ENCODE measurements at places on chromosomes 11 and 22.
A peak's percentile ranks its signal among the peaks of the same experiment; 100 is the strongest.

DNA sequence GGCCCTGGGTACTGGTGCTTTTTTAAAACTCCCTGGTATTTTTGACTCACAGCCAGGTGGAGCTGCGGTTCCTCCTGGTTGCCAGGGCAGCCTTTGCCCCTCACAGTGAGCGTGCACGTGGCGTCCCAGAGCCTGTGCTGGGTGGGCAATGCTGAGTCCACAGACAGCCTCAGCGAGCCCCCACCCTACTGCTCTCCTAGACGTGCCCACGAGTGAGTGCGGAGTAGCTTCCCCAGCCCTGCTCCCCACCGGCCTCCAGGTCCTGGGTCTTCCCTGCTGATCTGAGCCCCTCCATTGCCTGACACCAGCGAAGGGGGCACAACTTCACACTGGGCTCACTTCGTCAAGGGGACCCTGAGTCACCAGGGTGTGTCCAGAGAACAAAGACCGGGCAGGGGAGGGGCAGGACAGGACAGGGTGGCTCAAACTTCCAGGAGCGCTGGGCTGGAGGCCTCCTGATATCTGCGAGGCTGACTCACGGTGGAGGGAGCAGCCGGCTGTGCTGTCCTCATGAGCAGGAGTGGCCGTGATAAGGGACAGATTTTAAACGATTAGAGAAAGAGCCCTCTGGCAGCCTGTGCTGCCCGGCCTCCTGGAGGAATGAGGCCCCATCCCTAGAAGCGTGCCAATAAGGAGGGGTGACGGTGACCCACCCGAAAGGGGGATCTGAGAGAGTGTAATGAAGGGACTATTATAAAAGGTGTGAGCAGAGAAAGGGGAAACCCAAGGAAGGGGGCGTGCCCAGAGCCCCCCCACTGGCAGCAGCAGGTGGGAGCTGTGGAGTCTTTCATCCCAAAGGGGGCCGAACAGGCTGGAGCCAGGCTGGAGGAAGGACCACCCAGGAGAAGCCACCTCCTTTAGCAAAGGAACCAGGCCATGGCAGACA lies 129.3 kb upstream of the FGF3 start:
- DNase-seq = no peak

GRCh38 chr22:30695351-30695851 lies 727 bp downstream of the OSBP2 start:
- no peak for DNase-seq

DNA sequence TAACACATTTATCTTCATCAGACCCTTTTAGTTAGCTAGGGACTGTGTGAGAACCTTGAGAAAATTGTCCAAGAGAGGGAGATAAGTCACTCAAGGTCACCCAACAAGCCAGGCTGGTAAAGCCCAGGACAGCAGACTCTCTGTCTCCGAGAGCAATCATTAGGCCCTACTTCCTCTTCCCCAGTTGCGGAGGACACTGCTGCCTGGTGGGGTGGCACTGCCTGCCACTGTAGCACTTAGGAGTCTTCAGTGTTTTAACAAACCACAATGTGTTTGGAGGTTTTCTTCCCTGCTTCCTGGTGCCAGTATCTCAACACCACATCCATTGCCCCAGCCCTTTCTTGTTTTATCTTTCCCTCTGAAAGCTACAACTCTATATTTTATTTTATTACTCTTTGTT lies 132.1 kb upstream of the LDLRAD3 start:
- DNase-seq = no peak

GRCh38 chr22:36135306-36135980 lies 25.1 kb downstream of the APOL3 start:
- DNase-seq = no peak

DNA sequence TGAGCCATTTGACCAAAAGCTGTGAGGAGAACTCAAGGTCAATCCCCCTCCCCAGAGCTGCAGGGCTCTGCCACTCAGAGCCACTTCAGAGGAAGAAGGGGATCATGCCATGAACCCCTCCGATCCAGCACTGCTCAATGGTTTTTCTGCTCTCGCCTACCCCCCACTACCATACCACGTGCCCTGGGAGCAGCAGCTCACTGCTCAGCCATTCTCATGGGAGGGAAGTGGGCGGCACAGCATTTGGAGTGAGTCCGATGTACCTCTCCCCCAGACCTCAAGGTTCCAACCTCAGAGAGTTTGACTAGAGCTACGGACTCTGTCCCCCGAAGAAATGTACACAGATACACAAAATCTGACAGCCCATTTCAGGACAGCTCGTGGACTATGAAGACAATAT lies 34.5 kb downstream of the AP1B1 start:
- DNase-seq = no peak

- DNase-seq = no peak
Observed at GRCh38 chr11:44371706-44372105, 61.8 kb upstream of the ALX4 start.

GRCh38 chr11:45243967-45244366 lies 42.2 kb downstream of the SYT13 start:
- DNase-seq = no peak

- DNase-seq = no peak
Observed at GRCh38 chr22:46969961-46970360, 207.5 kb downstream of the TBC1D22A start.

DNA sequence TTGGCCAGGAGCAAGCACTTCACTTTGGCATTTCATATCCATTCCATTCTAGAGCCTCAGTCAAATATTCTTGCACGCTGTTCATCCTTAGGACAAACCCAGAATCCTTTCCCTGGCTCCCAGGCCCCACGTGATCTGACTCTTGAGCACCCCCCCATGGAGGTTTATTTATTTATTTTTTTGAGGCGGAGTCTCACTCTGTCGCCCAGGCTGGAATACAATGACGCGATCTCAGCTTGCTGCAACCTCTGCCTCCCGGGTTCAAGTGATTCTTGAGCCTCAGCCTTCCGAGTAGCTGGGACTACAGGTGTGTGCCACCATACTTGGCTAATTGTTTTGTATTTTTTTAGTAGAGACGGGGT lies 12.7 kb upstream of the TSGA10IP start:
- DNase-seq = no peak

DNA sequence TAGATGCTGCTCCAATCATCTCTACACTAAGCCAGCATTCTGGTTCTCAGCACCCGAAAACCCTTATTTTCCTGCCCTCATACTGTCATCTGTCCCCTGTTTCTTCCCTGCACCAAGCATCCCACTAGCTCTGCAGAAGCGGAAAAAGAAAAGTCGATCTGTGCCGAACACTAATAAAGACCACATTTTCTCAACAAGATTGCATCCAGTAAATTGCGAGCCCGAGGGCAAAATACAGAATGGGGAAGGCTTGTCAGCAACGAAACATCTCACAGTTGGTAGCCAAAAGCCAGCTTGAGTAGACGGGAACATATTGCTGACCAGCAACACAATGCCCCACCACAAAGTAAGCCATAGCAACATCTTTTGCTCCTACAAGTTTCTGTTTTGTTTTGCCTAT lies 227.4 kb downstream of the CADM1 start:
- no peak for DNase-seq

GRCh38 chr11:6079463-6079862 lies 28.0 kb upstream of the OR56B4 start:
- no peak for DNase-seq

GRCh38 chr11:69446108-69446507 lies 35.4 kb upstream of the LINC01488 start:
- no peak for DNase-seq

DNA sequence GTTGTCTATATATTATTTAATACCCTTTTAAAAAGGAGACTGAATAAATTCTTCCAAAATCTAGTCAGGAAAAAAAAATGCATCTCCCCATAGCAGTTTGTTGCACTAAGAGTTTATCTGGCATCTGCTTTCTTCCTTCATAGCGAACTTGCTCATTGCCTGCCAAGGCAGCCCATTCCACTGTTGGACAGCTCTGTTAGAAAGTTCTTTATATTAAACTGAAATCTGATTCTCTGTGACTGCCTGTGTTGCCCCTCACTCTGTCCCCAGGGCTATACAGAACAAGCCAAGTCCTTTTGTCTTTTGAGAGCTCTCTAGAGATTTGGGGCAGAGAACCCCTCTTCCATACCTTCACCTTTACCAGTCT lies 3.3 kb upstream of the CHRDL2 start:
- no peak for DNase-seq

GRCh38 chr22:41516462-41516861 lies 27.8 kb downstream of the POLR3H start:
- DNase-seq = no peak

DNA sequence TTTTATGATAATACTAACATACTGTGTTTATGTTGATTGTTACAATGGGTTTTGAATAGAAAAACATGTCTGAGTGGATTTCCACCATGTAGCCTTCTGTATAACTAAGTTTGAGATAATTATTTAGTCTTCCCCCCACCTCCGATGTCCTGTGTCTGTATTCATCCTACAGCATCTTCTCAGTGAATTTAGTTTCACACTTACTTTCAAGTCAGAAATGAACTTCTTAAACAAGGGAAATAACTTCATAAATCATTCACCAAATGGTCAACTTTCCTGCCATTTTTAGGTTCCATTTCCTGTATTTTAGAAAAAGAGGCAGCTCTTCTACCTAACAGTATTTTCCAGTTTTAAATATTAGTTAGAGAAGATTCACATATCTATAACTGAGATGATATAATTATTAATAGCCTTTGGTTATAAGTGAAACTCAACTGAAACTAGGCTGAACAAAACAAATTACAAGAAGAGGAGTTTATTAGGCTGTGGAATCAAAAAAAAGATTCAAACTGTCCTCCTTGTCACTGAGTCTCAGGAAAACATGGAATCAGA lies 3.5 kb downstream of the OR51B5 start:
- no peak for DNase-seq

DNA sequence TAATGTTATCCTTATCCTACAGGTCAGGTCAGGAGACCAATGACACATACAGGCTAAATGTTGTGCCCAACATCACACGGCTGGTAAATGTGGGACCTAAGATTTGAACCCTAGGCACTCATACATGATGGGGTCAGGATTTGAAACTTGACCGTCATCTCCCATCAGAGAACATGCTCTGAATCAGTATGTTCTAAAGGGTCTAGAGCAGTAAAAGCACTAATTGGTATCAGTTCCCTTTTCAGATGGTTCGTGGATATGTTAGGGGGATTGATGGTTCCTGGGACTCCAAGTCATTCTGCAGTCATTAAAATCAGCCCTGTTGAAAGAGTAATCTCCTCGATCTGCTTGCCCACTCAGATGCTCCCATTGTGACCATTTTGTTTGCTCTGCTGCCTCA lies 65.5 kb downstream of the BMAL1 start:
- DNase-seq = no peak

DNA sequence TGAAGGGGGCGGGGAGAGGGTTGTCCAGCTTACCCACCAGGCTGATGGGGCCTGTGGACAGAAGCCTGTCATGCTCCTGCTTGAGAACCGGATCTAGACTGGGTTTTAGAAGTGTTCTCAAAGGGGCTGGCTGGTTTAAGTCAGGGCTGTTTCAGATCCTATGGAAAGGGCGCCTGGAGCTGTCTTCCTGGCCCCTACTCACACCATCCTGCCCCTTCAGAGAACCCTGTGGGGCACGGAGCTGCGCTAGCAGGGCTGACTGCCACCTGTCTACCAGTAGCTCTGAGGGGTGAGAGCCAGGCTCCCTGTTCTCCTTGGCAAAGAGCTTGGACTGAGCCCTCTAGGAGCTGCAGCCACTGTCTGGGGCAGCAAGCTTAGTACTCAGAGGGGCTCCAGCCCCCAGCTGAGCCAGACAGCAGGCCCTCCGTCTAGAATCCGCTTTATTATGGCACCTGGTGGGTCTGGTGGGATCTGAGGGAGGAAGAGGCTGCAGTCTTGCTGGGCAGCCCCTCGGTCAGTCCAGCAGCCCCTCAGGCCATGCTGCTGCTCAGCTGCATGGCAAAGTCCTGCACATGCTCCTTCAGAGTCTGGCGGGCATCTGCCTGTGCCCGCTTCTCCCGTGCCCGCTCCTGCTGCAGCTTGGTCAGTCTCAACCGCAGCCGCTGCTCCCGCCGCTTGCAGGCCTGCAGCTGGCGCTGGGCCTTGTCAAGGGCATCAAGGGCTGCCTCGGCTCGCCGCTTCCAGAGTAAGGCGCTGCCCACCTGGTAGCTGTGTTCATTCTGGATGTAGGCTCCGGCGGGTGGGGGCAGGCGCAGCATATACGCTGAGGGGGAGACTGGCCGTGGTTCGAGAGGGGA lies 2.3 kb downstream of the THAP7 start:
- no peak for DNase-seq

DNA sequence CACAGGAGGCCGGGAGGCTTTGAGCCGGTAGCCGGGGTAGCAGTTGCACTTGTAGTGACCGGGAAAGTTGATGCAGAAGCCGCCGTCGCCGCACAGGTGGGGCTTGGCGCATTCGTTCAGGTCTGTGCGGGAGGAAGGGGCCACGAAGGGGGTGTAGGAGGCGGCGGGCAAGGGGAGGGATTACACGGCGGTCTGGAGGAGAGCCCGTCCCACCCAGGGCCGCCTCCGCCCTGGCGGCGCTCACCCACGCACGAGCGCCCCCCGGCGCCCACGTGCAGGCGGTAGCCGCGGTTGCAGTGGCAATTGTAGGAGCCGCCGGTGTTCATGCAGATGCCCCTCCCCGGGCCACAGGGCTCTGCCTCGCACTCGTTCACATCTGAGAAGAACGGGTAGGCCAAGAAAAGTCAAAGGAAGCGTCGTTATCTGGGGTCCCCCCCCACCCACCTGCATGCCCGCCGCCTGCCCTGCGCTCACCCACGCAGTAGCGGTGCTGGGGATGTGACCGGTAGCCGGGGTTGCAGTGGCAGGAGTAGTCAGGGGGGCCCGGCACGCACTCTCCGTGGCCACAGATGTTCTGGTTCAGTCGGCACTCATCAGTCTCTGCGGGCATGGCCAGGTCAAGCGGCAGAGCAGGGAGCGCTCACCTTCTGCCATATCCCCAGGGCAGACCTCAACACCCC lies 10.6 kb downstream of the LTBP3 start:
- peak; percentile 72 for DNase-seq

- no peak for DNase-seq
Observed at GRCh38 chr11:112200252-112200651, 24.9 kb downstream of the BCO2 start.

GRCh38 chr11:116701876-116702275 lies 70.9 kb downstream of the BUD13 start:
- no peak for DNase-seq

- no peak for DNase-seq
Observed at GRCh38 chr11:36713715-36714114, 115.7 kb upstream of the RAG2 start.

GRCh38 chr11:125275905-125276618 lies 111.5 kb downstream of the PKNOX2 start:
- DNase-seq = no peak

- no peak for DNase-seq
Observed at GRCh38 chr11:103071008-103071407, 21.0 kb downstream of the DCUN1D5 start.

DNA sequence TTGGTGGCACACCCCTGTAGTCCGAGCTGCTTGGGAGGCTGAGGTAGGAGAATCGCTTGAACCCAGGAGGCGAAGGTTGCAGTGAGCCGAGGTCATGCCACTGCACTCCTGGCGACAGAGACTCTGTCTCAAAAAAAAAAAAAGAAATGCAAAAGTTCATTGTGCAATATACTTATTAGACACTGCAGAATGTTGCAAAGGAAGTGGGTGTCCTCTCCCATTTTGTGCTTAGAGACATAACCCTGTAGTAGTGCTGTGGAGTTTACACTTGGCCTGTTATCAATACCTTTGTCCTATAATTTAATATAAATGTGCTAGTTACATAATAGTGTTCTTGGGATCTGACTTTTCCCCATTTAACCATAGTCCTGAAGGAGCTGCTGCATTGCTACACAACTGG lies 9.4 kb downstream of the BCL2L13 start:
- no peak for DNase-seq

GRCh38 chr11:47354913-47355282 lies 2.4 kb upstream of the MYBPC3 start:
- no peak for DNase-seq

- no peak for DNase-seq
Observed at GRCh38 chr11:67321313-67321871, 18.1 kb downstream of the SSH3 start.
